ENCODE measurements at places on chromosomes 11 and 22. TPM values are rescaled to one million over a fixed set of nuclear protein-coding genes. Genes with fewer than 3 reads are reported as not detected.
A peak's percentile ranks its signal among the peaks of the same experiment; 100 is the strongest.

The SYT8 gene
- total RNA-seq, result not detected

The ART1 gene
- total RNA-seq, result not detected

The CCDC88B gene
- 172 TPM for total RNA-seq

The HEPACAM gene
- not detected for total RNA-seq

The KCNJ1 gene
- not detected for total RNA-seq

The API5 gene
- 88.3 TPM for total RNA-seq

The MIOX gene
- total RNA-seq, result not detected

DNA sequence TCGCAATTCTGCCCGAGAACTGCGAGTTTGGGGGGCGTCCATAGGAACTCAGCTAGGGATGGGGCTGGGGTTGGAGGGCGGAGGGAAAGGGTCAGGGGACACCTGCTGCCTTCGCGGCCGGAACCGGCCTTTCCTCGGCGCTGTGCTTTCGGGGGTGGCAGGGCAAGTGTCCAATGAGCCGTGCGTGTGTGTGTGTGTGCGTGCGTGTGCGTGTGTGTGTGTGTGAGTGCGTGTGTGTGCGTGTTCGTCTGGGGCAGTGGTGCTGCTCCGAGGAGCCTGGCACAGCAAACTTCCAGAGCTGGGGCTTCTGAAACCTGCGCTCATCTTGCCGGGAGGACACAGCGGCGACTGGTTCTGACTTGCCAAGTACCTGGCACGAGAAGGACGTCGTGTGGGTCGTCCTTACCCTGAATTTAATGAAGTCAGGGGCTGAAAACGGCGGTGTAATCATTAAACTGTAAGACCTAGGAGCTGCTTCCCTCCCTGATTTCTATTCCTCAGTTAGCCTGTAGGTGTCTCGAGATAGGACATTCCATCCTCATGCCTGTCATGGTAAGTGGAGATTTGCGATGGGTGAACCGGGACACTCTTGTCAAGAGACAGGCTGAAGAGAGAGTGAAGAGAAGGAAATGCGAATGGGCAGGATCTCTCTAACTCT, 27.0 kb upstream of the AMOTL1 start:
- H3K27me3 ChIP-seq, result peaks cover 18% of the 10 kb centered on the region
- no peak overlapping the region for H3K27ac ChIP-seq
- H3K4me3 ChIP-seq, result no peak overlapping the region
- H3K4me1 ChIP-seq, result peaks cover 10% of the 10 kb centered on the region
- DNase-seq, result peak; percentile 13
- H3K36me3 ChIP-seq, result no peaks in the 10 kb centered on the region

DNA sequence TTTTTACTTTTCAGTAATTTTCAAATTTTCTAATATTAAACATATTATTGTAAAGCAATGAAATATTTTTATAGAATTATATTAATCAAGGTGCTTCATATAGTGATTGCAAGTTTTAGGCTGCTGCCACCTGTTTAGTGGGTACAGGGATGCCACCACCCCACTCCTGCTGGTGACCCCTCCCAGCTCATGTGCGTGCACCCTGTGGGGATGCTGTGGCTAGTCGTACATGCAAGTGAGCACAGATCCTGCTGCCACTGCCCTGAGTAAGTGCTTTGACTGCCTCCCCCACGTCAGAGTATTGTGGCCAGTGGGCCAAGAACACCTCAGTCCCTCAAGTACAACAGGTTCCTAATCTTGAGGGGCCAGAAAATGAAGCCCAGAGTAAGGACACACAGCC, 320.1 kb upstream of the DDI1 start:
- H3K36me3 ChIP-seq, result no peaks in the 10 kb centered on the region
- no peaks in the 10 kb centered on the region for H3K4me1 ChIP-seq
- no peak overlapping the region for H3K27ac ChIP-seq
- no peak for DNase-seq
- no peaks in the 10 kb centered on the region for H3K27me3 ChIP-seq

DNA sequence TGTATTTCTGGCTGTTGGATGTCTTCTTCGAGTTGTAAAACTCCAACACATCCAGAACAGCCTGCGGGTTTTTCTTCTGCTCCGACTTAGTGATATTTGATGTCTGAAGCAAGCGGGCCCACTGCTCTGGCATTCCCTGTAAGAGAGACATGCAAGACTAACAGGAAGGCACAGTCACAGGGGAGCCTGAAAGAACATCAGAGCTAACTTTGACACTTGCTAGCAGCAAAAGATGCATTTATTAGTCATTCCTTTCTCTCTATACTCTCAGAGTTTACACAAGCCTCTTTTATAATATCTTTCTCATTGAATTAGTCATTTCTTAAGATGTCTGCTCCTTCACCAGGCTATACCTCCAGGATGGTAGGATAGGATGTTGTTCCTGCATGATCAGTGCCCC, 77.8 kb upstream of the GDPD4 start:
- no peaks in the 10 kb centered on the region for H3K4me1 ChIP-seq
- H3K36me3 ChIP-seq, result peaks cover 20% of the 10 kb centered on the region
- no peaks in the 10 kb centered on the region for H3K27me3 ChIP-seq
- no peak overlapping the region for H3K4me3 ChIP-seq

GRCh38 chr11:2655834-2656622, 43.8 kb downstream of the KCNQ1OT1 start:
- H3K27ac ChIP-seq, result no peak overlapping the region
- no peaks in the 10 kb centered on the region for H3K4me1 ChIP-seq
- H3K36me3 ChIP-seq, result peaks cover 8% of the 10 kb centered on the region
- no peak overlapping the region for H3K4me3 ChIP-seq

DNA sequence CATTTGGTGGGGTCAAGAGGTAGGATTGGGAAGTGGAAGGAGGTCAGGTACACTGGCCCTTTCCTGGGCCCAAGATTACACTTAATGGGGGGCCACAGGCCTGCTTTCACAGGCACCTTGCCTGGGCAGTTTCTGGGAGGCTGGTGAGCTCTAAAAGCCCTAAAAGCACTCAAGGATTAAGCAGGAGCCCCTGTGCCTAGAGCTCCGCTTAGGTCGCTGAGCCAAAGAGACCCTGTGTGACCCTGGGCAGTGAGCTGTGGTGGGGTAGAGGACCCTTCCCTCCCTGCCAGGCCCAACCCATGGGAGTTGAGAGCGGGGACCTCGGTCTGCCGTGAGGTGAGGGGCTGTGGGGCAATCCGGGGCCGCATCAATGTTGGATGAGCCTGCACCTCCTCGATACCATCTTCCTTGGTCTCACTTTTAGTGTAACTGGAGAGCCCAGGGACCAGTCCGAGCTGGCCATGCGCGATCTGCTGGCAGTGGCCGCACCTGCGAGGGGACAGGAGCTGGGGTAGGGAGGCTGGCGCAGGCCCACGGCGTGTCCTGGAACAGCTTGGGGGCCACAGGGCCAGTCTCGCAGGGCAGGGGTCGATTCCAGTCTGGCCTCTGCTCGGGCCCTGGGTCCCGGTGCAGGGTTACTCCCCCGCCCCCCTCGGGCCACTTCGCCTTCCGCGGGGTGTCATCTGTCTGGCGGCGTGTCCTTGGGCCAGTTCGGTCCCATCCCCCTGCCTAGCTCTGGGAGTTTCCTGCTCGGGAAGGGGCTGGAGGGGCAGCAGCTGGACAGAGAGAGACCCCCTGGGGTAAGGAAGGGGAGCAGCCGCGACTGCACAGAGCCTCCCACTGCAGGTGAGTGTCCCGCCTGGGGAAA, 44.3 kb downstream of the EIF3F start:
- no peaks in the 10 kb centered on the region for H3K4me1 ChIP-seq
- peaks cover 18% of the 10 kb centered on the region for H3K27me3 ChIP-seq
- H3K4me3 ChIP-seq, result no peak overlapping the region

- H3K27me3 ChIP-seq, result peaks cover 8% of the 10 kb centered on the region
- no peak overlapping the region for H3K27ac ChIP-seq
- no peaks in the 10 kb centered on the region for H3K36me3 ChIP-seq
- DNase-seq, result peak; percentile 58
Observed at GRCh38 chr11:18705651-18706281, 7.2 kb downstream of the TMEM86A start.

GRCh38 chr11:124402326-124402922, 3.6 kb upstream of the OR8B3 start:
- H3K27ac ChIP-seq, result no peak overlapping the region
- H3K27me3 ChIP-seq, result no peaks in the 10 kb centered on the region
- H3K4me1 ChIP-seq, result no peaks in the 10 kb centered on the region
- H3K4me3 ChIP-seq, result no peak overlapping the region
- no peaks in the 10 kb centered on the region for H3K36me3 ChIP-seq
- peak; percentile 67 for DNase-seq

DNA sequence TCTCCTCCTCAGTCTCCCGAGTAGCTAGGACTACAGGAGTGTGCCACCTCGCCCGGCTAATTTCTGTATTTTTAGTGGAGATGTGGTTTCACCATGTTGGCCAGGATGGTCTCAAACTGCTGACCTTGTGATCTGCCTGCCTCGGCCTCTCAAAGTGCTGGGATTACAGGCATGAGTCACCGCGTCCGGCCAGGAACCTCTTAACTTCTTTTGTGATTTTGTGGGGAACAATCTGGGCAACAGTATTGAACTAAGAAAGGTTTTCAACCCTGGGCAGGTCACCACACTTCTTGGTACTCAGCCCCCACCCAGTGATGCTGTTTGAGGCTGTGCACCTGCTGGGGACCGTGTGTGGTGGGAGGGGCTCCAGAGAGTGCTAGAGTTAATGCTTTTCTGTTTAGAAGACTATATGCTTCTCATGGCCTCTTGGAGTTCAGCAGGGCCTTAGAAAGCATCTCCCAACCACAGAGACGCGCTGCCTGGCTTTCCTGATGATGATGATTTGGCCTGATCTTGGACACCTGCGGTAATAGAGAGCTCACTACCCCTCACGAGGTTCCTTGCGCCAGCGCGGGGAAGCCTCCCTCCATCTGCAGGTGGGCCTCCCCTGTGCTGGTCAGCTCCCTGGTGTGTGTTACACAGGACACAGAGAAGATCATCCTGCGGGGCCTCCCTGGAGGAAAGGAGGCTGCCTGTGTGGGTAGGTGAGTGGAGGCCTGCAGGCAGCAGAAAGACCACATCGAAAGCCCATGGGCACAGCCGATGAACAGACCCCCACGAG, 1.2 kb downstream of the DENND6B start:
- peaks cover 6% of the 10 kb centered on the region for H3K27me3 ChIP-seq
- no peak for DNase-seq
- H3K27ac ChIP-seq, result no peak overlapping the region
- H3K4me1 ChIP-seq, result peaks cover 8% of the 10 kb centered on the region

GRCh38 chr11:8638300-8638699, 44.2 kb downstream of the TRIM66 start:
- no peaks in the 10 kb centered on the region for H3K27me3 ChIP-seq
- H3K4me3 ChIP-seq, result no peak overlapping the region
- no peak for DNase-seq
- H3K27ac ChIP-seq, result no peak overlapping the region
- H3K36me3 ChIP-seq, result peaks cover 81% of the 10 kb centered on the region

DNA sequence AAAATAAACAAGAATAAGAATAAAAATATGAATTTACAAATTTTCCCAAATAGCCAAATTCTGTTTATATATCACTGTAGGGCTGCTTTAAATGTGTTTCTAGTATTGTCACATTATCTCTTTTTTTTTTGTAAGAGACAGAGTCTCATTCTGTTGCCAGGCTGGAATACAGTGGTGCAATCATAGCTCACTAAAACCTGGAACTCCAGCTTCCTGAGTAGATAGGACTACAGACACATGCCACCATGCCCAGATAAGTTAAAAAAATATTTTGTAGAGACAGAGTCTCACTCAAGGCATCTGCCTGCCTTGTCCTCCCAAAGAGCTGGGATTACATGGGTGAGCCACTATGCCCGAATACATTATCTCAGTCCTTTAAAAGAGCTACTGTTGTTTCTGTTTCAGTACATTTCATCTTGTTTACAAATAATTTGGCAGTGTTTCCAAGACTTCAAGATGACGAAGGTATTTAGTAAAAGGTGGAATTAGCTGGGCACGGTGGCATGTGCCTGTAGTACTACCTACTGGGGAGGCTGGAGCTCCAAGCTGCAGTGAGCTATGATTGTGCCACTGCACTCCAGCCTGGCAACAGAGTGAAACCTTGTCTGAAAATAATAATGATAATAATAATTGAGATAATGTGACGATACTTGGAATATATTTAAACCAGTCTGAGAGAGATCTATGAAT, 6.0 kb downstream of the FOLH1 start:
- H3K27ac ChIP-seq, result no peak overlapping the region
- no peak for DNase-seq
- no peaks in the 10 kb centered on the region for H3K4me1 ChIP-seq
- no peaks in the 10 kb centered on the region for H3K27me3 ChIP-seq
- H3K36me3 ChIP-seq, result no peaks in the 10 kb centered on the region

GRCh38 chr22:44947049-44947448, 62.8 kb downstream of the PHF21B start:
- no peak for DNase-seq
- no peaks in the 10 kb centered on the region for H3K4me1 ChIP-seq
- no peaks in the 10 kb centered on the region for H3K36me3 ChIP-seq
- no peak overlapping the region for H3K27ac ChIP-seq

DNA sequence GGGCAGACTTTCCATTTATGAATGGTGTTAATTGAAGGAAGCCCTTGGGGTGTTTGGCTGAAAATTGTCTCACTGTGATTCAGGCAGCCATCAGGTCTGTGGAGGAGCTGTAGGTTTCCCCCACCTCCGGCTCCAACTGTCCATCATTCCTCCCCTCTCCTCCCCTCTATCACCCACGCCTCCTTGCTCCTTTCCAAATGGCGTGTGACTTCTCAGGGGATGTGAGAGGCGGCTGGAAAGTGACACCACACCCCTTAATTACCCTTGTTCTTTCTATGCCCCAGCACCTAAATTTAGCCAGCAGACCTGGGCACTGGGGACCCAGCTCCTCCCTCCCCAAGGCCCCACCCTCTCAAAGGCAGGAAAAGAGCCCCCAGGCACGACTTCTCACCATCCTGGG, 38.1 kb upstream of the SYT7 start:
- H3K4me3 ChIP-seq, result no peak overlapping the region
- H3K27me3 ChIP-seq, result peaks cover 20% of the 10 kb centered on the region
- DNase-seq, result no peak
- no peak overlapping the region for H3K27ac ChIP-seq
- H3K4me1 ChIP-seq, result no peaks in the 10 kb centered on the region

DNA sequence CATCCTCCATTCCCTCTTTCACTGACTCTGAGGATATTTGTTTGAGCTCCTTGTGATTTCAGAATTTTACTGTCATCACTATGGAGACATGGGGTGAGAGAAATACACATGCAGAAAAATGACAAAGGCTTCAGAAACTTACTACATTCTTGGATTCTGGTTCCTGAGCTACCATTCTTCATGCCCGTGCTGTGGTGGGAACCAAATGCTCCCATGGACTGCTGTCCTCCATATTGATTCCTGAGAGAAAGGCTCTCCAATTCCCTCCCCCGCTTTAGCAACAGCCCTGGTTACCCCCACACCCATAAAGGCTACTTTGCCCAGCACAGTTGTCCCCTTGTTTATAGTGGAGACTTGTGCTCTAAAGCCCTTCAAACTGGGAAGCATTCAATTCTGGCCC, 195.4 kb downstream of the RRAS2 start:
- H3K4me3 ChIP-seq, result no peak overlapping the region
- H3K36me3 ChIP-seq, result no peaks in the 10 kb centered on the region
- no peak for DNase-seq

DNA sequence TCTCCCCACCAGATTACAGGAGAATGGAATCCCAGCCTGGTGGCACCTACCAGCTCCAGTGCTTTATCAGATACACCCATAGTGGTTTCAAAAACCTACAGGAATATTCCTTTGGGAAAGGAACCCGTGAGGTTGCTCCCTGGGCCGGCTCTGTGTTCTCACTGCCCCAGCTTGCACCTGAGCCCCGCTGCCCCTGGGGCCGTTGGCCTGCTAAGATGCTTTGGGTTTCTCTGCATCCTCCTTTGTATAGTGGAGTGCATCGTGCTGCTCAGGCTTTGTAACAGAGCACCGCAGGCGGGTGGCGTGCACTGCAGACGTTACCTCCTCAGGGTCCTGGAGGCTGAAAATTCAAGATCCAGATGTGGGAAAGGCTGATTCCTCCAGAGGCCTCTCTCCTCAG, 414.1 kb downstream of the BRD1 start:
- DNase-seq, result no peak
- no peak overlapping the region for H3K4me3 ChIP-seq
- no peaks in the 10 kb centered on the region for H3K27me3 ChIP-seq
- no peaks in the 10 kb centered on the region for H3K36me3 ChIP-seq
- no peaks in the 10 kb centered on the region for H3K4me1 ChIP-seq

Data from B cell (primary cell).